Neural progenitor cell (in vitro differentiated cells): ENCODE measurements at places on chromosomes 6 and 20. TPM values are rescaled to one million over a fixed set of nuclear protein-coding genes. Genes with fewer than 3 reads are reported as not detected.

GRCh38 chr6:44829836-44830235 is 442.3 kb downstream of the CDC5L start:
- DNase-seq: no peak

DNA sequence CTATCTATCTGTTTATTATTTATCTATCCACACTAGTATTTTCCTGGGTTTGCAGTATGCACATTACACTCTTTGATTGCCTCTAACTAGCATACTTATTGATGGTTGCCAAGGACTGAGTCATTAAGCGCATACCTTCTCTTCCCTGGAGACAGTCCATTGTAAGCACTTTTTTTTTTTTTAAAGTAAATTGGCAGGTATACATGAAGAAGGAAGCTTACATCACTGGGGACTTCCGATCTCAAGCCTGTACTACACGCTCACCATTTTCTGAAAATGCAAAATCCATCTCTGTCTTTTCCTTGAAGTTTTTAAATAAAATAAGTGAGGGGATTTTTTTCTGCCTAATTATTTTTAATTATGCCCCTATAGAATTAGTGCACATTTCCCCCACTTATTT is 63.5 kb downstream of the HMGN3 start:
- no peak for DNase-seq

DNA sequence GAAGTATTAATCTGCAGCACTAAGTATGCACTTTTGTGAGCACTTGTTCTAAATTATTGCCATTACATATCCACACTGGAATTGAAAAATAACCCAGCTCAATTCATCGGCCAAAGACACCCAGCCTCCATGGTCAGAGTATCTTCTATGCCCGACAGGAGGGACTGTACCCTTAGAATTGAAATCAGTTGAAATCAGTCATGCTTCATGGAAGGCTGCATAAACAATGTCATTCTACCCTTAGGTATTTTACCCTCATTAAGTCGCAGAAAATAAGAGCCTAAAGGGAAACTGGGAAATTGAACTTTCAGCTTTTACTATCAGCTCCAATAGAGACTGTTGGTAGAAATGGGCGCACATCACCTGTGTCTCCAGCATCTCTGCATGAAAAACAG is 2.9 kb upstream of the RAMACL start:
- DNase-seq: no peak

- DNase-seq: no peak
Measured at GRCh38 chr20:10137533-10137932, 81.1 kb upstream of the SNAP25 start.

Gene SPAG4
- total RNA-seq: 3.3 and 6.9 TPM in 2 replicates

Gene CALHM4
- total RNA-seq: not detected in 2 replicates

Gene FABP7
- total RNA-seq: 37.3 and 58.2 TPM in 2 replicates

Gene CAP2
- total RNA-seq: 18.4 and 27.4 TPM in 2 replicates

Gene ENPP5
- 9.1 and 23.7 TPM in 2 replicates for total RNA-seq
